WTC11 (cell line): ENCODE measurements at places on chromosomes 2 and 18. TPM values are rescaled to one million over a fixed set of nuclear protein-coding genes. Genes with fewer than 3 reads are reported as not detected.
A peak's percentile ranks its signal among the peaks of the same experiment; 100 is the strongest.

- peak; percentile 33 for DNase-seq
- H3K36me3 ChIP-seq: no peaks in the 10 kb centered on the region
- H3K4me1 ChIP-seq: no peaks in the 10 kb centered on the region
- H3K27me3 ChIP-seq: no peaks in the 10 kb centered on the region
Measured at GRCh38 chr18:77557046-77557587, 307.5 kb downstream of the GALR1 start.

GRCh38 chr2:71191570-71191943 is 35.3 kb downstream of the PAIP2B start:
- H3K27ac ChIP-seq: no peak overlapping the region
- H3K4me3 ChIP-seq: no peak overlapping the region
- no peak for DNase-seq
- no peaks in the 10 kb centered on the region for H3K27me3 ChIP-seq
- peaks cover 7% of the 10 kb centered on the region for H3K36me3 ChIP-seq

DNA sequence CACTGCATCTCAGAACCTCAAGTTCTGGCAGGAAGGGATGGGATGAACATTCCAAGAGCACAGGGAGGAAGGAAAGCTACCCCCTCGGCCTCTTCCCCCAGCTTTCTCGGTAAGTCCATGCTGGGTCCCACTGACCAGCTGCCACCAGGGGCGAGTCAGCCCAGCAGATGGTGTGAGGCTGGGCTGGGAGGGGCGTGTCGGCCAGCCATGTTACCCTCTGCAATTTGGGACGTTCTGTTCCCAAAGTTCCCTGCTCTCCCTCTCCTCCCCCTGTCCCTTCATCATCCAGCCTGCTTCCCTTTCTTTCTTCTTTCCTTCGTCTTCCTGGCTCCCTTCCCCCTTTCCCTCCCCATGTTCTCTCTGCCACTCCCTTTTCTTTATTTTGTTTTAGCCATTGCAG is 74.3 kb upstream of the TNP1 start:
- H3K27me3 ChIP-seq: no peaks in the 10 kb centered on the region
- H3K4me1 ChIP-seq: peaks cover 10% of the 10 kb centered on the region
- no peaks in the 10 kb centered on the region for H3K36me3 ChIP-seq
- DNase-seq: no peak
- H3K27ac ChIP-seq: no peak overlapping the region

The MXD1 gene
- total RNA-seq: 1.5 to 2.3 TPM (median 1.6 TPM) in 3 replicates

The ABCB11 gene
- 0.02 to 0.77 TPM (median 0.02 TPM) in 3 replicates for total RNA-seq

DNA sequence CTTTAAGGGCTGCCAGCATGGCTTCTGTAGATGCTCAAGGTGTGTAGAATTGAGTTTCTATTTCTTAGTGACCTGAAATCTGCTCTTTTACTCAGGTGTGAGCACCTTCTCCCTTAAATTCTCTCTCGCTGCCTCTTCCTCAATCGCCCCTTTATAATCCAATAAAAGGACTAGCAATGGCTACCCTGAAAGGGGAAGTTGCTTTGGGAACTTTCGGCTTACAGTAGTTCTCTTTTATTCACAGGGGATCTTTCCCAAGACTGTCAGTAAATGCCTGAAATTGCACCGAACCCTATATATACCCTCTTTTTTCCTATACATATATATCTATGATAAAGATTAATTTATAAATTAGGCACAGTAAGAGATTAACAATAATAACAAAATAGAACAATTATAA is 121.8 kb downstream of the ACTR3 start:
- peaks cover 14% of the 10 kb centered on the region for H3K36me3 ChIP-seq
- no peaks in the 10 kb centered on the region for H3K4me1 ChIP-seq
- H3K27me3 ChIP-seq: peaks cover 6% of the 10 kb centered on the region; the same call in 1 of the 2 replicates
- DNase-seq: no peak

The ZNF2 gene
- 2.4 to 3.5 TPM (median 3.4 TPM) in 3 replicates for total RNA-seq

The PPM1G gene
- 140 to 193 TPM (median 147 TPM) in 3 replicates for total RNA-seq

GRCh38 chr2:206642075-206643025 is at the start of gene FAM237A:
TSS of gene FAM237A (plus strand) at chr2:206642487. CDS start at chr2:206644237, 1,750 bp downstream.
- no peaks in the 10 kb centered on the region for H3K36me3 ChIP-seq
- H3K4me3 ChIP-seq: peak within 1 kb of the TSS; percentile 83
- DNase-seq: peak; percentile 74
- peaks cover 15% of the 10 kb centered on the region for H3K27me3 ChIP-seq

- no peak overlapping the region for H3K4me3 ChIP-seq
- peaks cover 3% of the 10 kb centered on the region for H3K36me3 ChIP-seq
- no peak overlapping the region for H3K27ac ChIP-seq
- no peaks in the 10 kb centered on the region for H3K4me1 ChIP-seq
Measured at GRCh38 chr2:218839888-218840287, 8.3 kb upstream of the PRKAG3 start.

The DNAH7 gene
- total RNA-seq: 0.04 to 0.23 TPM (median 0.14 TPM) in 3 replicates

DNA sequence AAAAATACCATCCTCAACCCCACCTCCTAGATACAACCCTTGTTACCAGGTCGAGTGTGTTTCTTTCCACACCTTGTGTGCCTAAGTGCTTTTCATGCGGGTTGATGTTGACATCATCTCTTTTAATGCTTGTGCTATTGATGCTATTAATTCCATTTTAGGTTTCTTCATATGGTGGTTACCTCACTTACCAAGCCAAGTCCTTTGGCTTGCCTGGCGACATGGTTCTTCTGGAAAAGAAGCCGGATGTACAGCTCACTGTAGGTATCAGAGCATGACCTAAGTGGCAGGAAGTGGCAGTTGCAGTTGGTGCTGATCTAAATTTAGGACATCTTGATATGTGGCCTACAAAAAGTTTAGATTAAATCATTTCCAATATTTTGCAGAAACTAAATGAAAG is 149.9 kb upstream of the TTC39C start:
- peaks cover 9% of the 10 kb centered on the region; the same call in 1 of the 2 replicates for H3K27me3 ChIP-seq
- no peaks in the 10 kb centered on the region for H3K36me3 ChIP-seq
- DNase-seq: no peak
- H3K4me3 ChIP-seq: no peak overlapping the region
- no peak overlapping the region for H3K27ac ChIP-seq

The RGPD3 gene
- total RNA-seq: 0.07 to 0.11 TPM (median 0.11 TPM) in 3 replicates

GRCh38 chr2:16881122-16881521 is 215.5 kb upstream of the CYRIA start:
- peaks cover 13% of the 10 kb centered on the region for H3K4me1 ChIP-seq
- no peak overlapping the region for H3K27ac ChIP-seq
- H3K36me3 ChIP-seq: no peaks in the 10 kb centered on the region
- DNase-seq: no peak
- H3K4me3 ChIP-seq: no peak overlapping the region

GRCh38 chr2:168191955-168192785 is 55.2 kb downstream of the STK39 start:
- peaks cover 35% of the 10 kb centered on the region for H3K4me1 ChIP-seq
- no peaks in the 10 kb centered on the region for H3K36me3 ChIP-seq
- no peak overlapping the region for H3K27ac ChIP-seq

GRCh38 chr2:36526226-36526625 is 71.7 kb downstream of the FEZ2 start:
- no peak overlapping the region for H3K4me3 ChIP-seq
- H3K27ac ChIP-seq: no peak overlapping the region
- no peaks in the 10 kb centered on the region for H3K27me3 ChIP-seq
- DNase-seq: no peak

DNA sequence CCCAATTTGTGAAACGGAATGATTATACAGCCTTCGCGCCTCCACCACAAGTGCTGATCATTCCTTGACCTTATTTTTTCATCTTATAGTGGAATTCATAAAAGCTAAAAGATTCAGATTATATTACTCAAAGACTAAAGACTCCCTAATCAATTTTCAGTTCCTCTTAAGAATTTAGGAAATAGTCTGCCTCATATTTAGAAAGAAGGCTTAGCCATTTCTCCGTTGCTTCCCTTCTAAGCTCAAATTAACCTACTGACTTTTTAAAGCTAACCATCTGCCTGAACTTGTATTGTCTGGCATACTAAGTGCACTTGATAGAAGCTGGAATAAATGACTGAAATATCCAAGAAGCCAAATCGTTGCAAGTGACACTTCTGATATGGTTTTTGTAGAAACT is 44.7 kb downstream of the HNRNPLL start:
- no peak overlapping the region for H3K27ac ChIP-seq
- H3K27me3 ChIP-seq: no peaks in the 10 kb centered on the region
- H3K4me1 ChIP-seq: no peaks in the 10 kb centered on the region
- no peak overlapping the region for H3K4me3 ChIP-seq
- H3K36me3 ChIP-seq: peaks cover 25% of the 10 kb centered on the region
- no peak for DNase-seq

The G6PC2 gene
- total RNA-seq: not detected in 3 replicates

The TSPYL6 gene
- not detected in 3 replicates for total RNA-seq

GRCh38 chr2:25324251-25324650 is 17.5 kb downstream of the DNMT3A start:
- H3K36me3 ChIP-seq: peaks cover 14% of the 10 kb centered on the region
- no peak overlapping the region for H3K4me3 ChIP-seq
- no peak for DNase-seq

DNA sequence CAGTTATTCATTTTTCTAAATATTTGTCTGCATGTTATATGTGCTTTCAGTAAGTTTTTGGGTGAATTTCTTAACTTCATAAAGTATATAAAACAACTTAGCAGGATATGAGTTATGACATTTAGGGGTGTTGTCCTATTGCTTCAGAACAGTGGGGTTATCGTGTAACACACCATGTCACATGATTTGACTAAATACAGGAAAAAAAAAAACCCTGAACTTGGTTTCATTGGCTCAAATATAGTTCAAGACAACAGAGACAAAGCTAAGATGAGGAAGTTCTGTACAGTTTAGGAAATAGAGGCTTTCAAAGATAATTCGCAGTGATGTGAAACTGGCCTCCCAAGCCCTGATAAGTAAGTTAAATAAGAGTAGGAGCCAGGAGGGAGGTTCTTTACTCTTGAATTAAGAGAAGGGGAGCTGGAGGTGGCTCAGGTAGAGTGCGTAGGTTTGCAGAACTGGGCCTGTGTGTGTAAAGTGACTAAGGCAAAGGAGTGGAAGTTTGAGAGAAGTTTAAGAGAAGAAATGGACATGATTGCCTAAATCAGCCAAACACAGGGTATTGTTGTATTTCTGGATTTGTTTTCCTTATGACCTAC is 53.9 kb downstream of the LIMS1 start:
- no peaks in the 10 kb centered on the region for H3K36me3 ChIP-seq
- no peak overlapping the region for H3K4me3 ChIP-seq
- H3K27me3 ChIP-seq: no peaks in the 10 kb centered on the region
- H3K27ac ChIP-seq: no peak overlapping the region

DNA sequence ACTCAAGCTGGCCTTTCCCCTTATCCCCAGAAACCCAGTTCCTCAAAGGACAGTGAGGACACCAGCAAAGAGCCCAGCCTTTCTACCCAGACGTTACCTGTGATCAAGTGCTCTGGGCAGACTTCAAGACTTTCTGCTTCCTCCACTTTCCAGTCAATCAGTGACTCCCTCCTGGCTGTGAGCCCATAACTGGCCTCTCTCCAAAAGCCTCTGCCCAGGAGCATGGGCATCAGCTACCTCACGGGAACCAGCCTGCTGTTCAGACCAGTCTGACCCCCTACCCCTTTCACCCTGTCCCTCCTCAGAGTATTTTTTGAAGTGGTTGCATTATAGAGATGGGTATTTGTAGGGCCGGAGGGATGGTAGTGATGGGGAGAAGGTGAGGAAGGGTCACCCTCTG is 27.7 kb upstream of the CYP27A1 start:
- peaks cover 48% of the 10 kb centered on the region for H3K36me3 ChIP-seq
- no peak overlapping the region for H3K4me3 ChIP-seq
- no peak for DNase-seq
- H3K27ac ChIP-seq: no peak overlapping the region
- no peaks in the 10 kb centered on the region for H3K4me1 ChIP-seq
- no peaks in the 10 kb centered on the region for H3K27me3 ChIP-seq

GRCh38 chr2:170928036-170928823 is 823 bp upstream of the GORASP2 start:
- peaks cover 25% of the 10 kb centered on the region for H3K36me3 ChIP-seq
- H3K4me3 ChIP-seq: peak overlapping the region; percentile 91
- no peaks in the 10 kb centered on the region for H3K27me3 ChIP-seq
- DNase-seq: peak; percentile 25

The DSG1 gene
- 0.07 to 0.09 TPM in 2 of 3 replicates, not detected in the other for total RNA-seq

DNA sequence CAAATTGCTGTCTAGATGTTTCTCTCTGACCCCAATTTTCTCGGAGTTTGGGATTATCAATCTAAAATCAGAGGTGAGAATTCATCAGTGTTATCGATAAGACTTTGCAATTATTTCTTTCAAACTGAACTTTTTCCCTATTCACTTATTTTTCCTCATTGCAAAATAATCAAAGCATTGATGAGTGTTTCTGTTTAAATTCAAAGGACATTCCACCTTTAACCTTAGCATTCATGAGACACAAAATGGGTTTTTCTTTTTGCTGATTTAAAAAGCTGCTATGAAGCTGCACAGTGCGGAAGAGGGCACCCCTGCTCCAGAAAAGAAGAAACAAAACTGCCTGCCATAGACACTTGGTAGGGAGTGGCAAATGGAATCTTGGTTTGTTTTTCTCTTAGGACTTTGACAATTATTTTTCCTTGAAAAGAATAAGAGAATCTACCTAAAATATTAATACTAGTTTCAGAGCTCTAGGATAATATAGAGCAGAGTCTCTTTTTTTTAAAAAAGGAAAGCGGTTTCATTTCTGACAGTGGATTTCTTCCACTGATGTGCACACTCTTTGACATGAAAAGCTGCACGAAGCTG is 203.4 kb downstream of the TGIF1 start:
- H3K27ac ChIP-seq: 0 out of 2 replicates have a peak overlapping the region, but pooled peaks have one; percentile 30
- peaks cover 51% of the 10 kb centered on the region for H3K4me1 ChIP-seq
- DNase-seq: no peak

DNA sequence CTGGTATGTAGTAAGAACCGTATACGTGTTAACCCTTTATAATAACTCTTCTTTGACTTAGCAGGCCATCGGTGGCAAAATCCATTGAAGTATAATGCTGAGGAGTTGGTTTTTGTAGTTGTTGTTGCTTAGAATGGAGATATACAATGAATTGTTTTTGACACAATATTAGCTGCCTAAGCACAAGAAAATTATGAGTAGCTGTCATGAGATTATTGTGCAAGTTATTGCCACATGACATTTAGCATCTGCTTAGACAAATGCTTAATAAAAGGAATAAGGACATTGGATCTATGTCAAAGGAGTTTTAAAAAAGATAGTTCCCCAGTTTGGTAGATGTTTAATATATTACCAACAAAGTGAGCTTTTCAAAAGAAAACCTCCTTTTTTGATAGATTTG is 59.9 kb downstream of the ABCB11 start:
- no peak overlapping the region for H3K27ac ChIP-seq
- no peaks in the 10 kb centered on the region for H3K27me3 ChIP-seq
- no peak overlapping the region for H3K4me3 ChIP-seq
- no peak for DNase-seq

The MROH2A gene
- total RNA-seq: 0.16 TPM in 1 of 3 replicates, not detected in the others

The ARHGAP25 gene
- 2.6 to 3.4 TPM (median 2.9 TPM) in 3 replicates for total RNA-seq

The AQP4 gene
- 2.8 to 4.5 TPM (median 3.7 TPM) in 3 replicates for total RNA-seq

GRCh38 chr18:25164211-25164847 is 187.6 kb downstream of the ZNF521 start:
- H3K4me1 ChIP-seq: peaks cover 12% of the 10 kb centered on the region
- H3K27me3 ChIP-seq: no peaks in the 10 kb centered on the region
- no peak overlapping the region for H3K27ac ChIP-seq
- no peaks in the 10 kb centered on the region for H3K36me3 ChIP-seq
- H3K4me3 ChIP-seq: no peak overlapping the region
